Heart right ventricle (tissue), 16 donors: ENCODE measurements at places on chromosomes 5 and 9. TPM values are rescaled to one million over a fixed set of nuclear protein-coding genes. Genes with fewer than 3 reads are reported as not detected.

The VLDLR gene
- total RNA-seq: 125 TPM

The TMEFF1 gene
- total RNA-seq: not detected

The CDHR2 gene
- total RNA-seq: not detected

The RIGI gene
- 3.0 TPM for total RNA-seq

The F2RL1 gene
- total RNA-seq: 0.72 TPM

The ADRA1B gene
- total RNA-seq: 3.5 TPM

- no peak overlapping the region for H3K27ac ChIP-seq
- peaks cover 29% of the 10 kb centered on the region for H3K27me3 ChIP-seq
- H3K4me3 ChIP-seq: no peak overlapping the region
- no peaks in the 10 kb centered on the region for H3K4me1 ChIP-seq
- H3K36me3 ChIP-seq: no peaks in the 10 kb centered on the region
- DNase-seq: no peak
Observed at GRCh38 chr9:135388530-135388929, 91.1 kb upstream of the PPP1R26 start.

- H3K36me3 ChIP-seq: no peaks in the 10 kb centered on the region
- no peak for DNase-seq
- H3K4me3 ChIP-seq: no peak overlapping the region
- H3K4me1 ChIP-seq: peaks cover 39% of the 10 kb centered on the region
- H3K27ac ChIP-seq: peak overlapping the region; percentile 19
Observed at GRCh38 chr9:79663300-79663699, 91.5 kb downstream of the TLE4 start.

GRCh38 chr5:98698359-98698758, 75.1 kb upstream of the RGMB start:
- no peak overlapping the region for H3K4me3 ChIP-seq
- no peaks in the 10 kb centered on the region for H3K36me3 ChIP-seq
- H3K4me1 ChIP-seq: no peaks in the 10 kb centered on the region
- no peak for DNase-seq
- H3K27me3 ChIP-seq: no peaks in the 10 kb centered on the region

- no peaks in the 10 kb centered on the region for H3K27me3 ChIP-seq
- no peak for DNase-seq
- peaks cover 100% of the 10 kb centered on the region for H3K36me3 ChIP-seq
- no peaks in the 10 kb centered on the region for H3K4me1 ChIP-seq
- no peak overlapping the region for H3K4me3 ChIP-seq
Observed at GRCh38 chr9:131470581-131470991, 32.1 kb upstream of the POMT1 start.

- peak within 1 kb of the TSS; percentile 97 for H3K27ac ChIP-seq
- H3K4me3 ChIP-seq: peak within 1 kb of the TSS; percentile 70
- peaks cover 13% of the 10 kb centered on the region for H3K4me1 ChIP-seq
- peak; percentile 76 for DNase-seq
Observed at GRCh38 chr9:7799234-7799943, at the start of gene DMAC1. DMAC1 (minus strand) TSS chr9:7799778; CDS start chr9:7799734, 44 bp downstream.
